SJCRH30 (cell line): ENCODE measurements at places on chromosomes 2 and 18. TPM values are rescaled to one million over a fixed set of nuclear protein-coding genes. Genes with fewer than 3 reads are reported as not detected.

DNA sequence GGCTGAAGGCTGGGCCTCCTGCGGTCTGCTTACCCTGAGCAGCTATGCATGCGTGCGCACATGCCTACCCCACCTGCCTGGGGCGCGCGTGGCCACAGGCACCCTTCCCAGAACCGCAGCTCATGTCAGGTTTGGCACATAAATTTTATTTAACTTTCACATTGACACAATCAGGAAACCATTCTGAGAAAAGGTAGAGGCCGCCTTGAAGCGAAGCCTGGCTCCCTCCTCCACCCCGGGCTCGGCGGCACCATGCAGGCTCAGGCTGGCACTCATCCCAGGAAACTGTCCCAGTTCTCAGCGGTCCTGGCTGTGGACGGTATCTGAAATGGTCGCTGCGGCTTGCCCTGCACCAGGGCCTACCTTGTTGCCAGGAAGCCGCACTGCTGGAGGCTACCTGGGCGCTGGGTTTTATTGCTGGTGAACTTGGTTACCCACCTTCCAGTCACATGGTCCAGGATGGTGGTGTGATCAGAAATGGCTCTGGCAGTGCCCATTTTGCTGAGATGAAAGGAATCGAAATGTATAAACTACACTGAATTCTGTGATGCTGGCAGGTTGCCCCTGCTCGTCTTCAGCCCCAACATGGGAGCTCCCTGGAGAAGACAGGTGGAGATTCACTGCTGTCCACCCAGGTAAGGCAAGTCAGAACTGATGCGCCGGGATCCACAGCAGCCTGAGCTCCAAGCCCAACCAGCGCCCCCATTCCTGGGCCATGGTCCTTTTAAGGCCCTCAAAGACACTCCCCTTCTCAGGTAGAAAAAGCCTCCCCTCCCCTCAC lies 25.5 kb downstream of the CHST10 start:
- H3K27ac ChIP-seq: no peak overlapping the region
- no peak overlapping the region for H3K4me3 ChIP-seq
- H3K36me3 ChIP-seq: no peaks in the 10 kb centered on the region
- no peaks in the 10 kb centered on the region for H3K27me3 ChIP-seq
- no peaks in the 10 kb centered on the region for H3K4me1 ChIP-seq

RRM2 gene
- 417 and 456 TPM in 2 replicates for total RNA-seq

CAVIN2 gene
- 8.6 and 10.2 TPM in 2 replicates for total RNA-seq

HOXD12 gene
- 0.10 TPM in 1 of 2 replicates, not detected in the other for total RNA-seq

DNA sequence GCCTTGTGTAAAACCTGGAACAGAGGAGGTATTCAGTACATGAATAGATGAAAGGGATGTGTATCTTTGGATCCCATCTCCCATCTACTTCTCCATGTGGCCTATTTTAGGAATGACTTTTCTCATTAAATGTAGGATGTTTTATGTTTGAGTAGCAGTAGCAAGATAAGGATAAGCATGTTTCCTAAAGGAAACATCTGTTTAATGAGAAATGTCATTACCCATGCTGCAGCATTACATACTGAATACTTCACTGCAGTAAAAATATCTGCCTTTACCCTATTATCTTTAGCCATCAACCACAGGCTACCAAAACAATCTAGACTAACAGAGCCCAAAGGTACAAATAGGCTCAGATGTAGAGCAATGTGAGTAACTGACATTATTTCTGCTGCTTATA lies 419.2 kb upstream of the CYRIA start:
- H3K27me3 ChIP-seq: no peaks in the 10 kb centered on the region
- peak; percentile 22 for DNase-seq
- H3K4me3 ChIP-seq: no peak overlapping the region
- H3K36me3 ChIP-seq: no peaks in the 10 kb centered on the region
- peak overlapping the region; percentile 65 for H3K27ac ChIP-seq

GPR45 gene
- 0.13 and 0.43 TPM in 2 replicates for total RNA-seq

DNA sequence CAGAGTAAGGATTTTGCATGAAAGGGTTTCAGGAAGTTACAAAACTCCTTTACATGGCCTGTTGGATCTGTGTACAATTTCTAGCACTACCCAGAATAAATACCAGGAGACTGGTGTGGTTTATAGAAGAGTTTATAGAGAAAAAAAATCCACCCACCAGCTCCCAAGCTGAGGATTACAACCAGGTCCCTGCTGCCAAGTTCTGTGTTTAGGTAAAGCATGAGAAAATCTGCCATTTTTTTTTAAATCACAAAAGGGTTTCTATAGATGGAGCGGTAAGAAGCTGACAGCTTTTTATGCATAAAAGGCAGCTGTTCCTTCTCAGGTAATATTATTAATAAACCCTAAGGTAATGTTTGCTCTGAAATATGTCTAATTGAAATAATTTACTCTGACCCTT lies 545.4 kb upstream of the ZEB2 start:
- no peaks in the 10 kb centered on the region for H3K36me3 ChIP-seq
- no peaks in the 10 kb centered on the region for H3K27me3 ChIP-seq
- H3K27ac ChIP-seq: no peak overlapping the region
- H3K4me3 ChIP-seq: no peak overlapping the region
- DNase-seq: no peak

GALNT3 gene
- not detected in 2 replicates for total RNA-seq

- DNase-seq: no peak
- H3K4me3 ChIP-seq: no peak overlapping the region
- no peaks in the 10 kb centered on the region for H3K27me3 ChIP-seq
- H3K36me3 ChIP-seq: no peaks in the 10 kb centered on the region
- no peak overlapping the region for H3K27ac ChIP-seq
- no peaks in the 10 kb centered on the region for H3K4me1 ChIP-seq
Observed at GRCh38 chr18:59546188-59546587, 151.0 kb downstream of the CCBE1 start.

ACMSD gene
- not detected in 2 replicates for total RNA-seq

GRCh38 chr2:17051538-17051937 lies 385.9 kb upstream of the CYRIA start:
- no peaks in the 10 kb centered on the region for H3K27me3 ChIP-seq
- no peak overlapping the region for H3K27ac ChIP-seq
- peaks cover 9% of the 10 kb centered on the region for H3K4me1 ChIP-seq
- DNase-seq: peak; percentile 78
- no peak overlapping the region for H3K4me3 ChIP-seq

NAT8 gene
- not detected in 2 replicates for total RNA-seq

- no peaks in the 10 kb centered on the region for H3K36me3 ChIP-seq
- DNase-seq: no peak
- no peaks in the 10 kb centered on the region for H3K27me3 ChIP-seq
Observed at GRCh38 chr18:35835833-35836232, 136.6 kb upstream of the RMP24 start.

UGT1A8 gene
- not detected in 2 replicates for total RNA-seq

- peaks cover 18% of the 10 kb centered on the region for H3K36me3 ChIP-seq
- no peak for DNase-seq
- H3K4me3 ChIP-seq: no peak overlapping the region
- H3K27ac ChIP-seq: no peak overlapping the region
- H3K27me3 ChIP-seq: no peaks in the 10 kb centered on the region
- H3K4me1 ChIP-seq: peaks cover 15% of the 10 kb centered on the region
Observed at GRCh38 chr2:111157071-111157661, 36.5 kb downstream of the BCL2L11 start.

DNA sequence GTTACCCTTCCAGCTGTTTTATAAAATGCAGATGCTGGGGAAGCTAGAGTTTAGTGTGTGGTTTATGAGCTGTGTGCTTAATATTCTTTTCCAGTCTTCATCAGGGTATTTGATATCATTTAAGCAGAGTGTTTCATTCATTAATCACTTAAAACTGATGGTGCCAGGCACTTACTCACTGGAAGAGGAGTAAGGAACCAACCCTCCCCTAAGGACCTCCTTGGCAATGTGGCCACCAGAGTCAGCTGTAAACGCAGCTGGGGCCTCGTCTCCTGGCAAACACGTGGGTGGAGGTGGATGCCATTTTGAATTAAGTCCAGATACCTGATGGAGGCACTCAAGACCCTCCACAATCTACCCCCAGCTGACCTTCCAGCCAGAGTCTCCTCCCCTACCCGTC lies 331.6 kb downstream of the CLIP4 start:
- H3K4me1 ChIP-seq: peaks cover 16% of the 10 kb centered on the region
- DNase-seq: no peak
- no peak overlapping the region for H3K4me3 ChIP-seq
- H3K27ac ChIP-seq: no peak overlapping the region
- no peaks in the 10 kb centered on the region for H3K27me3 ChIP-seq

- no peak overlapping the region for H3K4me3 ChIP-seq
- no peak overlapping the region for H3K27ac ChIP-seq
- no peaks in the 10 kb centered on the region for H3K4me1 ChIP-seq
- DNase-seq: no peak
- H3K36me3 ChIP-seq: no peaks in the 10 kb centered on the region
Observed at GRCh38 chr2:126448611-126449010, 207.3 kb upstream of the GYPC start.

RAB6C gene
- total RNA-seq: not detected in 2 replicates

- peaks cover 43% of the 10 kb centered on the region for H3K36me3 ChIP-seq
- DNase-seq: peak; percentile 68
- H3K4me1 ChIP-seq: no peaks in the 10 kb centered on the region
Observed at GRCh38 chr2:175111200-175111657, 56.8 kb downstream of the ATF2 start.

GRCh38 chr18:36402765-36403396 lies 105.4 kb downstream of the FHOD3 start:
- H3K27me3 ChIP-seq: no peaks in the 10 kb centered on the region
- H3K27ac ChIP-seq: no peak overlapping the region
- H3K4me3 ChIP-seq: no peak overlapping the region
- no peaks in the 10 kb centered on the region for H3K4me1 ChIP-seq
- no peak for DNase-seq
